Hippocampal formation (tissue), 2 donors: ENCODE measurements at places on chromosomes 3 and 15.

- DNase-seq: no peak
These were observed 901 bp downstream of the ALS2CL start for GRCh38 chr3:46692566-46692990.

DNA sequence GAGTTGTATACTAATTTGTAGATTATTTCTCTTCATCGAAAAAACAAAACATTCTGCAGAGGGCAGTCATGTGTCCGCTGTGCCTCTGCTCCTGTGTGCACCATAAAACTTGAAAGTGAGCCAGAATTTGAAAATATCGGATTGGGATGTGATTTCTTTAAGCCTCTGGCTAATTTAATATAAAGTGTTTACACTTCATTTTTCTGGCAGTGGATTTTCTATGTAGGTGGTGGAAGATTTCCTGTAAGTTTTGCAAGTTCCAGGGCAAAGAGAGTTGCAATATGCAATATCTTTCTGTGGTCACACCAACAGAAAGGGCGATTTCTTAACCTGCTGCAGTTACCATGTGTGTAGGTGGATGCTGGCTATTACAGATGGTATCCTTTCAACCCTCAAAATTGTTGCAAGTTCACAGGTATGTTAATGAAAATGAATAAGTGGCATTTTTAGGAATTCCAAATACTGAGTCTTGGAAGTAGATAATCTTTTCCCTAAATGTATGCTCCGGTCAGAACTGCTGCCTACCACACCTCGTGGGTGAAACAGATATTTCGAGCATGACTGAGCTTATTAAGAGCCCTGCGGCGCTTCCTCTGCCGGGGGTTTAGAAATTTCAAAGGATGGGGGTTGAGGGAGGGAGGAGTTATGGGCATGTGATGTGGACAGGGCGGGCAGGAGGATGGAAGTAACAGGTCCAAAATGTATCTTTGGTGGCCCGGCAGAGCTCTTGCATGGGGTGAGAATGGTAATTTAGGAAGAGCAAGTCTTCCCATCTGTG, 134.0 kb downstream of the PGPEP1L start:
- no peak for DNase-seq

DNA sequence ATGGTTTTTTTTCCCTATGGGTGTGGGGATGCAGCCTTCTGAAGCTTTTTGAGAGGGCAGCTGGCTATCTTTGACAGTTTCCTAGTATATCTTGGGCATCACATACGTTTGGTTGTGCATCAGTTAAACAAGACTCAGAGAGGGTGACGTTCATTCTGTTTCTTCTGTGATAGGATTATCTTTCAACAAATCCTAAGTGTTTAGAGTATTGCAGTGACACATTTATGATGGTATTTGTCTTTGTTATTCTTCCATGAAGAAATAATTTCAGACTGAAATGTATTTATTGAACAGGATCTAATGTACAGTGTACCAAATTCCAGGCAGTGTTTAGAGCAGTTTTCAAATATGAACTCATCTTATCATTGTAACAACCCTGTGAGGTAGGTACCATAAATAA, 114.4 kb downstream of the PLCL2 start:
- no peak for DNase-seq

- DNase-seq: no peak
These were observed 4.9 kb upstream of the MME start for GRCh38 chr3:155075200-155075599.

- no peak for DNase-seq
These were observed 352.1 kb upstream of the AZI2 start for GRCh38 chr3:28700728-28701127.

GRCh38 chr3:165346503-165346902, 150.3 kb upstream of the SLITRK3 start:
- DNase-seq: no peak

DNA sequence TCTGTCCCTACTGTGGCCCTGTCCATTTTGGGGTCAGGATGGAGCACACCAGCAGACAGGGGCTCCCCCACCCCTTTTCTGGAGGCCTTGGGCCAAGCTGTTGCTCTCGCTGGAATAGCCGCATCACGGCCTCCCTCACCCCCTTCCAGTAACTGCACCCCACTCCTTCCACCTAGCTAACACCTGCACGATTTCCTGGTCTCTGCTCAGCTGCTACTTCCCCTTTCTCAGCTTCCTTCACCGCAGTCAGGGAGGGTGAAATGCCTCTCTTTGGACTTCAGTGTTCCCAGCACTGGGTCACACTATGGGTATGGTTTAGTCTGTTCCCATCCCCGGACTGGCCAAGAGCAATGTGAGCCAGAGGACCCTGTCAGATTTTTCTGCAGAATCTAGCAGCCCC, 400.2 kb downstream of the MCTP2 start:
- no peak for DNase-seq

GRCh38 chr3:122245513-122246174, 62.2 kb downstream of the CASR start:
- no peak for DNase-seq

DNA sequence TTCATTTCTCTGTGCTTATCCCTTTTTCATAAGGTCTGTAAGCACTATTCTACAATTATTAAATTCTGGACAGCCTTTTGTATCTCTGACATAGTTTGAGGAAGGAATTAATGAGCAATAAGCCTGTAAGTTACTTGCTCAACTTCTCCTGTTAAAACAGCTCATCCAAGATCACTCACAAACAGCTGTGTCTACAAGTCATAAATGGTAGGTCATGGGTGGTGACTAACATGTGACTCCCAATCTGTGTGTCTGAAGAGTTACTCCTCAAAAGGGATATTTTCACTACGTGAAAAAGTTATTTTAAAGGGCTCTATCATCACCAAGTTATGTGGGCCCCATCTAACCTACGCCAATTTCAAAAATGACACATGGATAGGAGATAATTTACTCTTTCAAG, 145.2 kb upstream of the CBLB start:
- no peak for DNase-seq

DNA sequence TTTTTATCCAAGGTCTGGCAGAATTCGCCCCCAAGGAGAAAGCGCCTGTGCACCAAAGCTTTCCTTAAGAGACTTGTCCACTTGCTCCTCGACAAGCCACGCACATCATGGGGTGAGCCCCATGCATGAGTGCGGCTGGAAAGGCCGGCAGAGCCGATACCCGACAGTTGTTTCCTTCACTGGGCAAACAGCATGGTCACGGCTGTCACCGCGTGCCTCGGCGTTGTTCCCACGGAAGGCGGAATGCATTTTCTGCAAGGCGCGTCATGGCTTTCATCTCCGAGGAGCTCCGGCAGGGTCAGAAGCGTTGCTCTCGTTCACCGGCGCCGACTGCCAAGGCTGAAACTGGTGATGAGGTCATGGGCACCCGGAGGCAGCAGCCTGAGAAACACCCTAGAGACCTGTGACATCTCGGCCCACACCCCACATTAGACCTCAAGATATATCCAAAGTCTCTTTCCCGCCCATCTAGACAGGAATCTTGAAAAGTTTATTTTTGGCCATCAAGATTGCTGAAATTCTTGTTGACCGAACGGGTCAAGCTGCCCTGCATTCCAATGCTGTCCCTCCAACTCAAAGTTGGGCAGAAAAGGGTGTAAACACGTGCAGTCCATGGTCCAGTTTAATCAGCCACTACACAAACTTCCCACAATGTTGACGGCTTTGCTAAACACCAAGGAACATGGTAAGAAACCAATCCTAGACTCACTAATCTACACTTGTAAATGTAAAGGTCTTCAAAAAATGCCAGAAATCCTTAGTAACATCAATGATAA, 604 bp upstream of the TJP1 start:
- DNase-seq: no peak

GRCh38 chr15:80214910-80215309, 37.1 kb downstream of the CTXND1 start:
- no peak for DNase-seq

DNA sequence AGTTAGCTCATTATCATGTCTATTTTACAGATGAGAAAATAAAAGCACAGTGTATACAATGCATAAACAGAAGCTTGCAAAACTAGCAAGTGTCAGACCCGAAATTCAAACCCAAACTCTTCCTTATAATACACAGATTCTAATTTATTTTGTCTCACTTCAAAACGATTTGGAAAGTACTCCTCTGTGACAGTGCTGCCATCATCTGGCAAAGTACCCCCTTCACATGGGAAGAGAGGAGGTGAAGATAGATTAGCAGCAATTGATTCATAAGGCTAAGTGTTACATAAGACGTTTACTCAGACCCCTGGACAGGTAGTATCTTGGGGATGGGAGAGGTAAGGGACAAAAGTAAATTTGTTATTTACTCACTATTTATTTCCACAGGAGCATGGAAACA, 744.0 kb upstream of the SGO1 start:
- no peak for DNase-seq

- no peak for DNase-seq
These were observed 119.4 kb downstream of the GADL1 start for GRCh38 chr3:30775040-30775439.

GRCh38 chr3:102069211-102069662, 219.9 kb downstream of the NFKBIZ start:
- no peak for DNase-seq

DNA sequence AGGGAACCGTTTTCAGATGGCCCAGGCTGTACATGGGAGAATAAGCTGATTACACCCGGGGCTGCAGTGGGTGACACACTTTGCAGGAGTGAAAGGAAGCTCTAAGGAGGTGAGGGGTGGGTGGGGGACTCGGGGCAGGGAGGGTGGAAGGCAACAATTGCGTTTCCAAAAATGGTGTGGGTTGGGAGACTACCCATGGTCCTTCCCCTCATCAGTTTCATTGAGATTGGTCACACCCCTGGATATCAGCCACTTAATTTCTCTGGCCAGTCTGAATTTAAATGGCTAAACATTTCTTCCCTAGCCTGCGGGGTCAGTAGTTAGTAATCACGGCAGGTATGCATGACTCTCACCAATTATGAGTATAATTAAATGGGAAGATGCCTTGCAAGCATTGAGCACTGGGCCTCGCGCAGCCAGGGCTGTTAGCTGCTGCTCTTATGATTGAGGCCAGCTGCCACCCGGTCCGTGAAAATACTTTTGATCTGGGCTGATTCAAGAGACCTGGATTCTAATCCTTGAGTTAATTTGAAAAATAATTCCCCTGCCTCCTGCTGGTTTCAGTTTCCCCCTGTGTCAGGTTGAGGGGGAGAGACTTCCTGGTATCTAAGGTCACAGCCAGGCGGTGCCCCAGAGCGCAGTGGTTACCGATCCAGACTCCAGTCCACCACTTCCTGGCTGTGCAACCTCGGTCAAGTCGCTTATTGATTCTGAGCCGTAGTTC, 23.3 kb downstream of the SLC6A6 start:
- DNase-seq: no peak

GRCh38 chr3:181713280-181713647, 1.5 kb downstream of the SOX2 start:
- DNase-seq: no peak

- DNase-seq: peak; percentile 21
These were observed 1114.5 kb downstream of the EPHA3 start for GRCh38 chr3:90221900-90222299.

GRCh38 chr15:42153874-42154211, 2.6 kb downstream of the PLA2G4F start:
- no peak for DNase-seq

GRCh38 chr3:173588556-173588955, 191.0 kb downstream of the NLGN1 start:
- no peak for DNase-seq

GRCh38 chr3:178475062-178475461, 61.2 kb upstream of the KCNMB2 start:
- DNase-seq: no peak

- no peak for DNase-seq
These were observed 254.2 kb downstream of the EBLN2 start for GRCh38 chr3:73315706-73316105.

- no peak for DNase-seq
These were observed 11.6 kb upstream of the CILP start for GRCh38 chr15:65222891-65223290.

- no peak for DNase-seq
These were observed 122.6 kb upstream of the DLG1 start for GRCh38 chr3:197421021-197421420.

DNA sequence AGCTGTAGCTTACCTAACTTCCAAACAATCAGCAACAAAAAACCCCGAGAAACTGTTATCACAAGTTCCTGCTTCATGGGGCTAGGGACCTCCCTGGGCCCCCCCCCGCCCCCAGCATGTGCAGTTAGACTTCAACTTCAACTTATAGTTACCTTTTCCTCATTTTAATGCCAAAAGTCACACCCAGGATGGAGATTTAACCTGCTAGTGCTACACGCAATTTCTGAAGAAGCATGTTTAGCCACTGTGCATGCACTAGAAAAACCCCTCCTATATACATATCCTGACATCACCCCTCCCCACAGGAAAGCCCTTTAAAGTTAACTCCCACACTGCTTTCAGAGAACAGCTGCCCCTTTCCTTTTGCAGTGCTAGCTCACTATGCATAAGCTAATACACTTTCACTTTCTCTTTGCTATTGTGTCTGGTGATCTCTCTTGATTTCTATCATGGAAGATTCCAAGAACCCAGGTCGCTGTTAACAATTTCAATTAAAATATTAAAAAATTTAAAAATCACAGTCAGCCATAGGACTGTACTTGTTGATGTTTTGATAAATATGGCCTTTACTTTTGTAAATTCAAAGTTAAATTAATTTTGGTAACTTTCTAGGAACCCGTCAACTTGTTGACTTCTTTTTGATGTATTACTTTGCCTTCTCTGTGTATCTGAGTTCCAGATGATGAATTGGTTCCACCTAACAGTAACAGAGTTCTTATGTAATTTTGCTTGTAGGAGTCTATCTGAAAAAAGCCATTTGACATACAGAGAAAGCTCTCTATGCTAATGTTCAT, 75.2 kb upstream of the ACAD9 start:
- no peak for DNase-seq

DNA sequence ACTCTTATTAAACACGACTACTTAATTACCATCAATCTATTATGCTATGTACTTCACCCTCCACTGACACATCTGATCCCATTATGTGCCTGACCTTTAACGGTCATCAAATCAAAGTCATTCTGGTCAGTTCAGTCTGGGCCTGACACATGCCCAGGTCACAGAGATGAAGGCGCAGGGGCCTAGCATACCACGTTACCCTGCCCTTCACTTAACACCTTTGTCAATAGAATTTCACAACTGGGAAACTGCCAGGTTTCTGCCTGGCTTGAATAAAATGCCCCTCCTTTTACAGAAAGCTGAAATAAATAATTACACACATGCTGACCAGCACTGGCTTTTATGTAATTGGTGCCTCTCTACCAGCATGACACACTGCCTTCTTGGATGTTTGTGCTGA, 39.5 kb downstream of the MECOM start:
- no peak for DNase-seq

DNA sequence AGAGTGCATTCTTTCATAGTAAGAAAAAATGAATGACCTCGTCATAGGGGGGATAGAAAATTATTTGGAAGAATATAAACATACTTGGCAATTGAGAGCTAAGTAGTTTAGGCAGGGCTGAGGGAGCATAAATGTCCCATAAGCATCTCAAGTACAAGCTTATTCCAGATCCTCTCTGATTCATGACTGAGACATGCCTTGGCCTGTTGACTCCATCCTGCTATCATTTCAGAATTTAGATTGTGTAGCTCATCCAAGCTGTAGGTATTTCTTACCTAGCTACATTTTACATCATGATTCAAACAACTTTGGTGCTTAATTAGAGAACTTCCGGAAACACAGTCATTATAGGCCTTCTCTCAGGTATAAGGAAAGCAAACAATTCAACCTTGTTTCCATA, 12.3 kb downstream of the POGLUT1 start:
- no peak for DNase-seq
